Activated CD4-positive, alpha-beta T cell treated with anti-CD3 and anti-CD28 coated beads, Interleukin-2, amount 10 ng/mL, durations not matched to agents 24 days and 14 days (primary cell): ENCODE measurements at places on chromosomes 6 and 20. TPM values are rescaled to one million over a fixed set of nuclear protein-coding genes. Genes with fewer than 3 reads are reported as not detected.

The RBPJL gene
- total RNA-seq, result not detected in 2 replicates

The PTP4A1 gene
- total RNA-seq, result 71.3 and 71.9 TPM in 2 replicates

The HLA-DOB gene
- 2.8 and 4.2 TPM in 2 replicates for total RNA-seq

The GSTA3 gene
- not detected in 2 replicates for total RNA-seq

The FAM184A gene
- total RNA-seq, result 7.5 and 9.0 TPM in 2 replicates

The MMP24 gene
- 0.05 TPM in 1 of 2 replicates, not detected in the other for total RNA-seq
